SK-MEL-5 (cell line): ENCODE measurements at places on chromosomes 11 and 22. TPM values are rescaled to one million over a fixed set of nuclear protein-coding genes. Genes with fewer than 3 reads are reported as not detected.

The FAM180B gene
- 0.63 and 0.85 TPM in 2 replicates for total RNA-seq

DNA sequence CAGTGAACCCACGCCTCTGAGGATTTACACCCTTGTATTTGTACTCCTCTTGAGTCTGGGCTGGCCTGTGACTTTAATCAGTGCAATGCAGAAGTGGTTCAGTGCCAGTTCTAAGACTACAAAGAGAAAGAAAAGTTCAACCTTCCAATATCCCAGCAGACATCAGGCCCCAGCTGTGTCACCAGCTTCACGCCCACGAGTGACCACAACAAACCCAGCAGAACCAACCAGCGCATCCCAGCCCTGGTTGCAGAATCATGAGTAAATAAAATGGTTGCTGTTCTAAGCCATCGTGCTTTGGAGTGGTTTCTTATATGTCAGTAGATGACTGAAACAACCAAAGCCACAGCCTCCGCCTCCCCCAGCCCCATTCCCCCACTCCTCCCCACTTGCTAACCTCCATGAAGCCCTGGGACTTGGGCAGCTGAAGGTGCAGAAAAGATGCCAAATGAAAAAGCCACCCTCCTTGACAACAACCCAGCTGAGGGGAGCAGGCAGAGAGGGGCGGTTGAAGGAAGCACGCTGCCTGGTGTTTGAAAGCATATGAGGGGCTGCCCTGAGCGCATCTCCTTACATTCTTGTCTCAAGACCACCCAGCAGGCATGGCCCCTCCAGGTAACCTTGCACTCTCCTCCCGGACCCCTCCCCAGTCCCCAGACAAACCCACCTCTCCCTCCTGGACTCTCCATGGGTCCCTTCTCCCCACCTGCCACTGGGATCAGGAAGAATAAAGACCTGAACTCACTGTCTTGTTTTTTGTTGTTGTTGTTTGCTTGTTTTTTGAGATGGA is 20.9 kb downstream of the TSKU start:
- no peak for DNase-seq

DNA sequence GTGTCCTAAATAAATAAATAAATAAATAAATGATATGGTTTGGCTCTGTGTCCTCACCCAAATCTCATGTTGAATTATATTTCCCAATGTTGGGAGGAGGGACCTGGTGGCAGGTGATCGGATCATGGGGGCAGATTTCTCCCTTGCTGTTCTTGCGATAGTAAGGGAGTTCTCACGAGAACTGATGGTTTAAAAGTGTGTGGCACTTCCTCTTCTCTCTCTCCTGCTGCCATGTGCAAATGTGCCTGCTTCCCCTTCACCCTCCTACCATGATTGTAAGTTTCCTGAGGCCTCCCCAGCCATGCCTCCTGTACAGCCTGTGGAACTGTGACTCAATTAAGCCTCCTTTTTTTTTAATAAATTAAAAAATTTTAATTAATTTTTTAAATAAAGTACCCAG is 138.2 kb downstream of the FBXO7 start:
- no peak for DNase-seq

- no peak for DNase-seq
Measured at GRCh38 chr22:30408388-30409102, 11.7 kb downstream of the SEC14L2 start.

GRCh38 chr11:31706357-31706756 is 104.8 kb downstream of the PAX6 start:
- DNase-seq, result no peak

DNA sequence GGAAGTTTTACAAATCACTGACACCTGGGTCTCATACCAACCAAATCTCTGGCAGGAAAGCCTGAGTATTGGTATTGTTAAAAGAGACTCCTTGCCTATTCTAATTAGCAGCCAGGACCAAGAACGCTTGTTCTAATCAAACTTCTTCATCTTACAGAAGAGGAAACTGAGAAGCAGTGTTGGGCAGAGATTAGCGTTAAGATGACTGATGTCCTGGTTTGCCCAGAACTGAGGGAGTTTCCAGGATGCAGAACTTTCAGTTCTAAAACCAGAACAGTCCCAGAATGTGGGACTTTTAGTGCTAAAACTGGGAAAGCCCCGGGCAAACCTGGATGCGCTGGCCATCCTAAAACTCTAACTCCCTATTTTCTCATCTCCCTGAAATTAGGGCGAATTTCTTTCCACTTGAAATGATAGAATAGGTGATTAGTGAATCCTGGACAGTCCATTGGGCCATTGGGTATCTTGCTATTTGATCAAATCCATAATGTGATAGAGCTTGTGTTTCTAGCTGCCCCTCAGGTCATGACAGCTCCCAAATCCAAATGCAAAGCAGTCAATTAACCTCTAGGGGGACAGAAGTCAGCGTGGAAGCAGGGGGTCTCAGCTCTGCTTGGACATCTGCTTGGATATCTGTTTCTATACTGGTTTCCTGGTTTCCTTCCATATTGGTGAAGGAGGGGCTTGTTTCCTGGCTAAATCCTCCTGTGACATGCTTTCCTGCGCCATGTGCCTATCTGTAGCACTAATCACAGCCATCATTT is 16.0 kb upstream of the TMPRSS13 start:
- no peak for DNase-seq

DNA sequence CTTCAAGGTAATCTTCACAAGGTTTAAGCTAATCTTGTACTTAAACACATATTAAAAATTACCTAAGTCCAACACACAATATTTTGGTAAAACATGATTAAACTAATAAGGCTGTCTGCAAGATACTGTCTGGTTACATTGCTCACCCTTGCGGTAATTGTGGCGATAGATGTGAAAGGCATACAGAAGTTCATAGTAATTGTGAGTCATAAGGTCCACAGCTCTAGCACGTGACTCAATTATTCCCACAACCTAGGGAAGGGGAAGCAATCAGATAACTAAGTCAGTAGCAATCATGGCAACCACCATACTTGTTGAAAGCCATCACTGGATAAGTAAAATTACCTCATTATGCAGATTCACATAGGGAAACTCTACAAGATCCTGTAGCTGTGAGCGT is 30.5 kb upstream of the FNBP4 start:
- peak; percentile 30 for DNase-seq

GRCh38 chr11:121152764-121153163 is 51.7 kb downstream of the TECTA start:
- no peak for DNase-seq

DNA sequence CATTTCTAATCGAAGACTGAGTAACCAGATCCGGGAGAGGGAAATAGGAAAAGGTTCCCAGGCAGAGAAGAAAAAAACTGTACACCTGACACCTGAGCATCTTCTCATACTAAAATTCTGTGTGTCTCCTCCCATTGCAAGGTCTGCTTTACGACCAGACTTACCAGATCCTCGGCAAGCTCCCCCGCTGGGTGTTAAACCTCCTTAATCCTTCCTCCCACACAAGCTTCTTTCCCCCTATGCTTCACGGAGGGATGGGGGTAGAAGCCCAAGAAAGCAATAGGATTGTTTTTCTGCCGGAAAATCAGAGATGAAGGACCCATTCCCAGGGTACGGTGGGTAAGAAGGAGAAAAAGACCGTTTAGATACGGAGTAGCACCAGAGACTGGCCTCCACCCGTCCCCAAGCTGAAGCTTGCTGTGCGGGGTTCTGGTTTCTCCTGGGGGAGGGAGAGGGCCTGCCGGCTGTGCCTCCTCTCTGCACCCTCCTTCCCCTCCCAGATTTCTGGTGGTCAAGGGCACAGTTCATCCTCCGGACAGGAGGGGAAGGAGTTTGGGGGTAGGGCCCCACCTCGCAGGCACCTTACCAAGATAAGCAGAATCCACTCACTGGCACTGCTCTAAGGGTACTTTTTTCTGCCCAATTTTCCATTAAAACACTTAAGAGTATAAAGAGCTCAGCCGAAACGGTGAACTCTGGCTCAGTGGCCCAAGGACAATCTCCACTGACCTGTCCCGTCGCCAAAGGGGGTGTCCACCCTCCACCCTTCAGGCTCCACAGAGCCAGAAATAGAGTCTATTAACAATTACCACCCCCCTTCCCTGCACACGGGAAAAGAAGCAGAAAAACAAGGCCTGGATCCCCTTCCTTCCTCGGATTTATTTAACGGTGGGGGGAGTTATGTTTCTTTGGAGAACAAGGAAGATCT is 1.2 kb downstream of the TOB2 start:
- DNase-seq, result no peak
